ENCODE measurements at places on chromosomes 7 and 10.
A peak's percentile ranks its signal among the peaks of the same experiment; 100 is the strongest.

- no peak for DNase-seq
Measured at GRCh38 chr10:16943295-16944285, 126.4 kb upstream of the RSU1 start.

DNA sequence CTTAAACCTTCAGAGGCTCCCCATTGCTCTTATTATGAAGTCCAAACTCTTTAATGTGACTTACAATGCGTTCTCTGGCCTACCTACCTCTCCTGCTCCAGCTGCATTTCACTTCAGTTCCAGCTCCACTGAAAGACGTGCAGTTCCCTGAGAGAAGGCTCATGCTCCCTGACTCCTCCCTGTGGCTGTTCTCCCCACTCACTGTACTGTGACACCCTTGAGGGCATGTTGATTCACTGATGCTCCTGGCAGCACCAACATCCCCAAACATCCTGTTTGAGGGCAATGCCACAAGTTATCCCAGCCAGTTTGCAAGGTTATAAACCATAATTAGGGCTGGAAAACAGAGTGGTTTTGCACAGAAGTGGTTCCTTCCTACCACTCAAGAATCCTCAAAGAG, 111.2 kb downstream of the LSM5 start:
- no peak for DNase-seq

DNA sequence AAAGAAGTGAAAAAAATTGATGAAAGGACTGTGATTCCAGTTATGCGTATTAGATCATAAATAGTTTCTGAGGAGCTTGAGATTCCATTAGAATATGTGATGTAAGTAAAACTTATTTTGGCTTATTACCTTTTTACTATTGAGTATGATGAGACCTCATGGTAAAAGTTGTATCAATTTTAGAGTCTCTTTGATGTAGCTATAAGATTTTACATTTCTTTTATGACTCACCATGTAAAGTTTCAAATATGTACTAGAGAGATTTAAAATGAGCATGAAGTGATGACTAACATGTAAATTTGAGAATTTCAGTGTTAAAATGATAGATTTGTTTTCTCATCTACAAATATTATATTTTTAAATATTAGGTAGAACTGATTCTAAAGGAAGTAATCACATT, 276.5 kb downstream of the OTUD1 start:
- no peak for DNase-seq

- no peak for DNase-seq
Measured at GRCh38 chr10:4807761-4808507, 18.1 kb upstream of the AKR1E2 start.

GRCh38 chr7:137003086-137003485, 134.6 kb downstream of the CHRM2 start:
- DNase-seq: no peak

- no peak for DNase-seq
Measured at GRCh38 chr10:29370097-29371092, 81.5 kb downstream of the LYZL1 start.

GRCh38 chr7:4725850-4726450, 43.9 kb downstream of the FOXK1 start:
- DNase-seq: no peak

GRCh38 chr7:88329532-88330463, 23.1 kb upstream of the STEAP4 start:
- DNase-seq: no peak

GRCh38 chr7:76281706-76282343, 20.6 kb upstream of the HSPB1 start:
- DNase-seq: no peak

- DNase-seq: no peak
Measured at GRCh38 chr7:31102151-31102972, 50.3 kb downstream of the ADCYAP1R1 start.

- no peak for DNase-seq
Measured at GRCh38 chr7:17207220-17207619, 91.2 kb upstream of the AHR start.

GRCh38 chr7:30206942-30207341, 72.2 kb downstream of the MTURN start:
- no peak for DNase-seq

DNA sequence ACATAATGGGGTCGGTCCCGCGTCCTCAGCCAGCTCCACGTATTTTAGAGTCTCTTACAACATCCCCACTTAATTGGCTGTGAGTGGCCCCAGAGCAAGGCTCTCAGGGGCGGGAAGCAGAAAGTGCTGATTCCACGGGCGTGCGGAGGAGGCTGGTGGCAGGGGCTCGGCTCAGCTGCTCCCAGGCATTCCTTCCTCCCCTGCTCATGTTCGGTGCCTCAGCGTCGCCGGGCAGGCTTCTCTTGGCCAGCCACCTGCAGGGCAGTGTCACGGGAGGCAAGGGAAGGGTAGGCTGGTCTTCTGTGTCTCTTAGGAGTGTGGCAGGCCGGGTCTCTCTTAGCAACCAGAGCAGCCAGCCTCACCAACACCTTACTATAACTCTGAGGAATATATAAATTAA, 33.8 kb downstream of the IL15RA start:
- peak; percentile 51 for DNase-seq

DNA sequence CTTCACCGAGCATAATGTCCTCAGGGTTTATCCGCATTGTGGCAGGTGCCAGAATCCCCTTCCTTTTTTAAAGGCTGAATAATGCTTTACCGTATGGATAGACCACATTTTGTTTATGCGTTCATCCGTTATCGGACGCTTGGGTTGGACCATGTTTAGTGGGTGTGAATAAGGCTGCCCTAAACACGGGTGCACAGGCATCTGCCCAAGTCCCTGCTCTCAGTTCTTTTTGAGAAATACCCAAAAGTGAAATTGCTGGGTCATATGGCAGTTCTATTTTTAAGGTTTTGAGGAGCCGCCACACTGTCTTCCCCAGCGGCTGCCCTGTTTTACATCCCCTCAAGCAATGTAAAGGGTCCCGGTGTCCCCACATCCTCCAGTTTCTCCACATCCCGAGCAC, 121.6 kb downstream of the DYNC2I1 start:
- DNase-seq: no peak

DNA sequence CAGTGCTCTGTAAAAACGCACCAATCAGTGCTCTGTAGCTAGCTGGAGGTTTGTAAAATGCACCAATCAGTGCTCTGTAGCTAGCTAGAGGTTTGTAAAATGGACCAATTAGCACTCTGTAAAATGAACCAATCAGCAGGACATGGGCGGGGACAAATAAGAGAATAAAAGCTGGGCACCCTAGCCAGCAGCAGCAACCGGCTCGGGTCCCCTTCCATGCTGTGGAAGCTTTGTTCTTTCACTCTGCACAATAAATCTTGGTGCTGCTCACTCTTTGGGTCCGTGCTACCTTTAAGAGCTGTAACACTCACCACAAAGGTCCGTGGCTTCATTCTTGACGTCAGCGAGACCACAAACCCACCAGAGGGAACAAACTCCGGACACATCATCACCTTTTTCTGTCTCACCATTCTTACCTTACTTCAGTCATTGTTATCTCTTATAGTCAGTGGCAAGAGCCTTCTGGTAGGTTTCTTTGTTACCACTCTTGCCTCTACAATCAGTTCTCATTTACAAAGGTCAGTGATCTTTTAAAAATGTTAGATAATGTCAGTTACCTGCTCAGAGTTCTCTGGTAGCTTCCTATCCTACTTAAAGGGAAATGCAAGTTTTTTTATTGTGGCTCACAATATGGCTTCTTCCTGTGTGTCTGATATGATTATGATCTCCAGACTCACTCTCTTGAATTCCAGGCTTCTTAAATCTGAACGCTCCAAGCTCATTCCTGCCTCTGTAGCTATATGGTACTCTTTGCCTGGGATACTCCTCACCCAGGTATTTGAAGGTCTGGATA, 4.5 kb downstream of the STAM start:
- no peak for DNase-seq

DNA sequence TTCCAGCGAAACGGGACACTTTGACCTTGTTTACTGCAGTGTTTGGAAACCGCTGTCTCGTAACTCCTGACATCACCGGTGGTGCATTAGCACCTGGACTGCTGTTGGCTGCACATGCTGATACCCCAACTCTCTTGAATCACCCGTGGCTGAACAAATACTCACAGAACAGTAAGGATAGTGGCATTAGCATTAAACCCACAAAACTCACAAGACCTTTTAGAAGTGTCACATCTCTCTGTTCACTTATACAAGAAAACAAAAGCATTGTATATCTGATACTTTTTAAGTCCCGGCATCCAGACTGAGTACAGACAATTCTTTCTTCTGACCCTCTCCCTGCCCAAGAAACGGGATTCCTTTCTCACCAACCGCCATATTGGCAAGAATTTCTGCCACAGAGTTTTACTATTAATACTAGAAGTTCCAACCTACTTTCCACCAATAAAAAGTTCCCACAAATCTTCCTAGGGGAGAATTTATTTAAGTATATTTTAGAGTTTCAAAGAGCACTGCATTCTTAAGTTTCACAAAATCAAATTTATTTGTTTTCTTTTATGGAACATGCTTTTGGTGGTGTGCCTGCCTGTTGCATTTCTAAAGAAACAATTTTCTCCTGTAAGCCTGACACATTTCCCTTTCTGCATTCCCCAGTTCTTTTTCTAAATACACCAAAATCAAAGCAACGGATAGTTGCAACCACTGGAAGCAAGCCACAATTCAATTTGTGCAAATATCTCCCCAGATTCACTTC, 208.4 kb upstream of the KLF14 start:
- DNase-seq: no peak

DNA sequence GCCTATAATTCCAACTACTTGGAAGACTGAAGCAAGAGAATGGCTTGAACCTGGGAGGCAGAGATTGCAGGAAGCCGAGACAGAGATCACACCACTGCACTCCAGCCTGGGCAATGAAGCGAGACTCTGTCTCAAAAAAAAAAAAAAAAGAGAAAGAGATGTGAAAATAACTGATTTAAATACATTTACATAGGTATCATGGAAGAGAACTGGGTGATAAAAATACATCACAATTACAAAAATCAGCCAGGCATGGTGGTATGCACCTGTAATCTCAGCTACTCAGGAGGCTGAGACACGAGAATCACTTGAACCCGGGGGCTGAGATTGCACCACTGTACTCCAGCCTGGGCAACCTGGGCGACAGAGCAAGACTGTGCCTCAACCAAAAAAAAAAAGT, 19.8 kb downstream of the NANOS1 start:
- no peak for DNase-seq

DNA sequence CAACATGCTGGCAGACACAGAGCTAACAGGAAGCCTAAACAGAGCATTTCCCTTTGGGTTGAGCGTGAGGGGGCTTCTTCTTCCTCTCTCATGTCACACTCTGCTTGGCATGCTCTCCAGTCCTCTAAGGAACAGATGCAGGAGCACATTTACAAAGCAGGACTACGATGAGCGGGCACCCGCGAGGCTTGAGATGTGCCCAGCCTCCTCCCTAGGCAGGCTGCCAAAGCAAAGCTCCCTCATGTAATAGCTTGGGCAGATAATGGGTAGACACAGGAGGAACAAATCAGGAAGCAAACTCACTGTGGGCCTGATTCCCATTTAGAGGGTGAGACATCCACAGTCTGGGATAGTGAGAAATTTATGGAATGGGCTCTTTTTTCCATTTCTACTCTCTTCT, 519.1 kb downstream of the NRG3 start:
- no peak for DNase-seq

DNA sequence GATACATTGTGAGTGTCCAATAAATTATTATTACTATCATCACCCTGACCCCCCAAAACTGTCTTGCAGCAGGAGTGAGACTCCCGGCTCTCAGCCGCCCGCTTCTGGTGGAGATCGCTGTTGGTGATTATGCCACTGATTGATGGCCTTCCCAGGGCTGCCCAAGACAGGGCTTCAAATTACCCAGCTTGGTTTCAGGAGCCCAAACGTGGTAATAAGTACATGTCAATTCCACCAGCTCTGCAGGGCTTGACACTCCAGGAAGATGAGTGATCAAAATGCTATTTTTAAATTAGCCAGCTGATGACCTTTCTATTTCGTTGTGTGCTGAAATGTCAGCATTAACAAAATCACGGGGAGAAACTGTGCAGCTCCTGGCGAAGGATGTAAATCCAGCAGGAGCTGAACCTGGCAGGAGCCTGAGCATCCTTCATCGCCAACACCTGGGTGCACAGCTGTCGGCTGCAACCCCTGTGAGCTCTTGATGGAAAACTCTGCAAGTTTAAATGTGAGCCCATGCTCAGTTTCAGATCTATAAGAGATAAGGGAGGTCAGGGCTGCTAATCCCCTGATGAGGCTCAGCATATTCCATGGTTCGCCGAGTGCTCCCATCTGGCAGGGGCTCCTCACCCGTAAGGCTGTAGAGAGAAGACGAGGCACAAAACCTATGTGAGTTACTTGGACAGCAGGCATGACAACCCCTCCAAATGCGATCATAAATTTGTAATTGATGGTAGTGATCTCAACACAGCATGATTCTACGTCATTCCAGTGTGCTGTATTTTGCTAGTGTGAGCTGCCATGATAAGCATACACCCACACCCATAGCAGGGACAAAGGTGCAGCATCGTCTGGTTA, 446.3 kb downstream of the TCERG1L start:
- DNase-seq: no peak

DNA sequence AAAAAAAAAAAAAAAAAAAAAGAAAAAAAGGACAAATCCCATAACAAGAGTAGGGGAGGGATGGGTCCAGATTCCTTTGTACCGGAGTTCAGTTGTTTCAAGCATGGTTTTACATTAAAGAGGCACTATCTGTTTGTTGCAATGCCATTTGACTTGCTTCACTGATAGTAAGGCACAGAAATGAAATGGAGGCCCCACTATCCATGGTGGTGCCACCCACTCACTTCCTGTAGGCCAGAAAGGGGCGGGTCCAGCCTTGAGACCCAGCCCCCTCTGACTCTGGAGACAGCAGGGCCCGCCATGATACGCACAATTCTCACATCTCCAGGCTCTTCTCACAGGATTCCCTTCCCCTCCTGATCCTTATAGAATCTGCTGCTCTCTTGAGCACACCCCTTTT, 100.0 kb downstream of the CLEC2L start:
- no peak for DNase-seq

DNA sequence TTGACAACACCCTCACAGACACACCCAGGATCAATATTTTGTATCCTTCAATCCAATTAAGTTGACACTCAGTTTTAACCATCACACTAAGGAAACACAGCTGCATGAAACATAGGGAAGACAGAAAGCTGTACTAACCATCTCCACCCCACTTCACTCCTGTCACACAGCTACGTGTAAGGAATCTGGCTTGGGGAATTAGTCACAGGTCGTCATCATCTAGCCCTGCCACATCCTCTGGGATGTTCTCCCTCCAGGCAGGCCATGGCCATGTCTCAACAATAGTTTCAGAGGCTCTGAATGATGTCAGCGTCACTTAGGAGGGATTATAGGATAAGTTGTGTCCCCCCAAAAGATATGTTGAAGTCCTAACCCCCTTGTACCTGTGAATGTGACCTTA, 10.8 kb upstream of the SEMA3C start:
- no peak for DNase-seq
